ENCODE measurements at places on chromosomes 12 and 14. TPM values are rescaled to one million over a fixed set of nuclear protein-coding genes. Genes with fewer than 3 reads are reported as not detected.

DNA sequence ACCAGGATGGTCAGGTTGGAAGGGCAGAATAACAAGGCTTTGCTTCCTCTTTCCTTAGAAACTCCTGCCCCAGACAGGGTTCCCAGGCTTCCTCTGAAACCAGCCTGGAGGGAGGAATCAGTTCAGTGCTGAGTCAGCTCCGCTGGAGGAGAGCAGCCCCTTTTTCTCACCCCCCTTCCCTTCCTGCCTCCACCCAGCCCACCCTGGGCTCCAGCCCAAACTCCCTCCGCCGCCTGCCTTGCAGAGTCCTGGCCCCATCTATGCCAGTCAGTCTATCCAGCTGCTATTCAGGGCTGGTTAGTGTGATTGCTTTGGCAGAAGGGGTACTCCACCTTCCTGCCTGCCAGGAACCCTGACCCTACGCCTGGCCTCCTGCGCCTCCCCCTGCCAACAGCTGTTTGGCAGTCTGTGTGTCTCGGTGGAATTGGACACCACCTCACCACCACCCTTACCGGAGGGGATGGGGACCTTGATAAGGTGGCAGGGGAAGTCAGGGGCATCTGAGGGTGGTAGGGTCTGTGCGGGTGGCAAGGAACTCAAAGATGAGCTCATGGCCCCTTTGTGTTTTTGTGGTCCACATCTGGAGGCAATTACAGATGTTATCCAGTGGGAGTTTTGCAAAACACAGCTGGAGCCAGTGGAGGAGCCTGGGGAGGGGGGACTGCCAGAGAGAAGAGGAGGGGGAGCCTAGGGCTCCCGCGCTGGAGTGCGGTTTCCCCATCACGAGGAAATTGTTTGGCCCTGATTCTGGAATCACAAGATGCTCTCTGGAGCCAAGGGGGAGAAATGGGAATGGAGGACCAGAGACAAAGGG lies 12.2 kb downstream of the MMP14 start:
- peak overlapping the region; percentile 60 for H3K27ac ChIP-seq
- DNase-seq = no peak
- H3K27me3 ChIP-seq = no peaks in the 10 kb centered on the region
- peaks cover 25% of the 10 kb centered on the region for H3K4me1 ChIP-seq
- no peak overlapping the region for H3K4me3 ChIP-seq

- H3K4me3 ChIP-seq = no peak overlapping the region
- H3K4me1 ChIP-seq = peaks cover 11% of the 10 kb centered on the region
- peaks cover 6% of the 10 kb centered on the region for H3K36me3 ChIP-seq
- H3K27me3 ChIP-seq = no peaks in the 10 kb centered on the region
- no peak for DNase-seq
These were observed 43.9 kb upstream of the AMN1 start for GRCh38 chr12:31772685-31773222.

GRCh38 chr14:101939646-101940170 lies 24.7 kb upstream of the DYNC1H1 start:
- DNase-seq = no peak
- no peaks in the 10 kb centered on the region for H3K4me1 ChIP-seq
- H3K27me3 ChIP-seq = peaks cover 93% of the 10 kb centered on the region
- H3K36me3 ChIP-seq = no peaks in the 10 kb centered on the region
- H3K4me3 ChIP-seq = no peak overlapping the region

DNA sequence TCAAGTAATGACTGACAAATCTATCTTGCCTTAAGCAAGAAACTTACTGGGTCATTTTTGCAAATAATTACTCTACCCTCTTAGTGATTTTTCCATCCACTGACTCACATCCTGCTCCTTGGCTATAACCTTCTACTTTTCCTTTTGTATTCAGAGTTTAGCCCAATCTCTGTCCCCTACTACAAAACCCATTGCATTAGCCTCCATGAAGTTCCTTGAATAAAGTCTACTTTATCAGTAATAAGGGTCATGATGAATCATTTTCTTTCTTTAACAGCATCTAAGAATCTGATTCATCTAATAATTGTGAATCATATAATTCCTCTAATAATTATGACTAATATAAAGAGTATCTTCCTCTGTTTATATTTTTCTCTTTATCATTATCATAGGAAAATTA lies 132.6 kb downstream of the NTS start:
- no peaks in the 10 kb centered on the region for H3K27me3 ChIP-seq
- no peak overlapping the region for H3K27ac ChIP-seq
- no peaks in the 10 kb centered on the region for H3K36me3 ChIP-seq

DNA sequence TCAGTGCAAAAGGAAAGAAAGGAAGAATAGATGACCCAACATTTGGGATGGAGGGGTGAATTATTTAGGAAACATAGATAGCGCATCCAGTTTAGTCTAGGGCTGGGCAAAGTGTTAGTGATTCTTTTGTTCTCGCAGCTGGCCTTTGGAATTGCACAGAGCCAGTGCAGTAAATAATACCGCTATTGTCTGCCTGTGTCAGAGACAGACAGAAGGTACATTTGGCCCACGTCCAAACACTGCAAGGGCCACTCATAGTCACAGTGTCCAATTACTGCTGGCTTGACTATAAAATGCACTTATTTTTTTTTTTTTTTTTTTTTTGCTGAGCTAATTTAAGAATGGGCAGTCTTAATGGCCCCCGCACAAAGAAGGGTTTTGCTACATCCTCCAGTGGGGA lies 638.6 kb downstream of the BCL11B start:
- H3K36me3 ChIP-seq = no peaks in the 10 kb centered on the region
- no peaks in the 10 kb centered on the region for H3K27me3 ChIP-seq
- H3K4me1 ChIP-seq = no peaks in the 10 kb centered on the region
- no peak for DNase-seq
- H3K4me3 ChIP-seq = no peak overlapping the region

DNA sequence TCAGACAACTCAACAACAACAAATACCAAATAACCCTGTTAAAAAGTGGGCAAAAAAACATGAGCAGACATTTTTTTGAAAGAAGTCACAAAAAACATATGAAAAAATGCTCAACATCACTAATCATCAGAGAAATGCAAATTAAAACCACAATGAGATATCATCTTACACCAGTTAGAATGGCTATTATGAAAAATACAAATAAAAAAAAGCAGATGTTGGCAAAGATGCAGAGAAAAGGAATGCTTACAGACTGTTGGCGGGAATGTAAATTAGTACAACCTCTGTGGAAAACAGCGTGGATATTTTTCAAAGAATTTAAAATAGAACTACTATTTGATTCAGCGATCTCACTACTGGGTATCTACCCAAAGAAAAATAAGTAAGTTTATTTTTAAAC lies 114.0 kb downstream of the SLC38A4 start:
- H3K4me1 ChIP-seq = no peaks in the 10 kb centered on the region
- H3K27me3 ChIP-seq = no peaks in the 10 kb centered on the region
- DNase-seq = no peak
- no peak overlapping the region for H3K4me3 ChIP-seq
- no peaks in the 10 kb centered on the region for H3K36me3 ChIP-seq

- peaks cover 5% of the 10 kb centered on the region for H3K36me3 ChIP-seq
- H3K4me3 ChIP-seq = peak overlapping the region; percentile 74
- H3K4me1 ChIP-seq = peaks cover 23% of the 10 kb centered on the region
- no peak overlapping the region for H3K27ac ChIP-seq
- H3K27me3 ChIP-seq = peaks cover 13% of the 10 kb centered on the region
- peak; percentile 71 for DNase-seq
These were observed 3.3 kb upstream of the POP5 start for GRCh38 chr12:120584343-120585149.

GRCh38 chr12:15525441-15525840 lies 203.1 kb downstream of the PTPRO start:
- no peak overlapping the region for H3K4me3 ChIP-seq

DNA sequence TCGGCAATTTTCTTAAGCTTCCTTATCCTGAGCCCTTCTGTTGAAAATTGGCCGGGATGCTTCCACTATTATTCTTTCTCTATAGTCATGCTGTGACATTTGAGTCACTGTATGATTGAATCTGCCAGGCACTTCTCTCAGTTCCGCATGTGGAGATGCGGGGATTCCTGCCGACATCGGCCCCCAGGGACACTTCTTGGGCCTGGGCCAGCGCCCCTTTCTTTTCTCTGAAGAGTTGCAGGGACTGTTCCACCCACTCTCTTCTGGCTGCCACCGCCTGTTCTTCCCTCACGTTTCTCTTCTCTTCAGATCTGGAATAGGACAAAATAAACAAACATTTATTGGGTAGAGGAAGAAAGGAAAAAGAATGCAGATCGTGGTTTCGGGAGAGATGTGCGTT lies 310.1 kb downstream of the ETNK1 start:
- peaks cover 10% of the 10 kb centered on the region for H3K4me1 ChIP-seq
- no peak overlapping the region for H3K4me3 ChIP-seq
- DNase-seq = peak; percentile 33
- no peaks in the 10 kb centered on the region for H3K36me3 ChIP-seq

- H3K4me1 ChIP-seq = peaks cover 10% of the 10 kb centered on the region
- H3K4me3 ChIP-seq = peak overlapping the region; percentile 91
- peaks cover 3% of the 10 kb centered on the region for H3K36me3 ChIP-seq
These were observed 446 bp upstream of the ZNF641 start for GRCh38 chr12:48351022-48351708.

- DNase-seq = no peak
- H3K36me3 ChIP-seq = no peaks in the 10 kb centered on the region
- H3K27me3 ChIP-seq = no peaks in the 10 kb centered on the region
- no peak overlapping the region for H3K27ac ChIP-seq
- H3K4me1 ChIP-seq = peaks cover 9% of the 10 kb centered on the region
- no peak overlapping the region for H3K4me3 ChIP-seq
These were observed 75.8 kb upstream of the COCH start for GRCh38 chr14:30798516-30798915.

- H3K36me3 ChIP-seq = peaks cover 19% of the 10 kb centered on the region
- no peak for DNase-seq
- peaks cover 10% of the 10 kb centered on the region for H3K4me1 ChIP-seq
- H3K27me3 ChIP-seq = peaks cover 14% of the 10 kb centered on the region
- H3K27ac ChIP-seq = no peak overlapping the region
These were observed 3.8 kb upstream of the SIVA1 start for GRCh38 chr14:104749111-104749649.

DNA sequence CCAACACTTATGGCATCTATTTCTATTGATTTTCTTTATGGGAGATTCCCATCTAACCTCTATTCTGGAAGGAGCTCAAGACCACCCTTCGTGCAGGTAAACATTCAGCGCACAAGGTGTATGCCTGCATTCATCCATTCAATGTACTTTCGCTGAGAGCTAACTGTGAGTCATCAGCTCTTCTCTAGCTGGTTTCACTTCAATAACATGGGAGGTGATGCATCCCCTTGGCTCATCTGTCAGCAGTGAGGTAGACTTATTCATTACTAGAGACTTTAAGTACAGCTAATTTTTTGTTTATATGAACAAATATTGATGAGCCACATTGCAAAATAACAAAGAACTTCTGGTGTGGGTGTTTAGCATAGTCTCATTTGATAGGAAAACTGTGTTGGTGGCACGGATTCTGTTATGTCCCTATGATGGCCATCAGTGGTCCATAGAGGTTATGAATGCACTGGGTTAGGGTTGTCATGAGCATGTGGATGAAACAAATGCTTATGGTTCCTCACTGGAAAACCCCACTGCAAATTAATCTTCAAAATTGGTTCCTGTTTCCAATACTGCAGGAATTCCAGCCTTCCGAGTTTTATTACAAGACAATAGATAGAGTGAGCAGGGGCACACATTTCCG lies 1151.0 kb downstream of the BCL11B start:
- H3K27me3 ChIP-seq = no peaks in the 10 kb centered on the region
- no peak for DNase-seq
- H3K36me3 ChIP-seq = no peaks in the 10 kb centered on the region
- H3K4me1 ChIP-seq = no peaks in the 10 kb centered on the region

GRCh38 chr12:26122681-26123481 lies 2.0 kb downstream of the BHLHE41 start:
- no peaks in the 10 kb centered on the region for H3K36me3 ChIP-seq
- peak; percentile 57 for DNase-seq
- H3K4me1 ChIP-seq = peaks cover 63% of the 10 kb centered on the region
- H3K27me3 ChIP-seq = peaks cover 76% of the 10 kb centered on the region
- H3K4me3 ChIP-seq = peak overlapping the region; percentile 90

DNA sequence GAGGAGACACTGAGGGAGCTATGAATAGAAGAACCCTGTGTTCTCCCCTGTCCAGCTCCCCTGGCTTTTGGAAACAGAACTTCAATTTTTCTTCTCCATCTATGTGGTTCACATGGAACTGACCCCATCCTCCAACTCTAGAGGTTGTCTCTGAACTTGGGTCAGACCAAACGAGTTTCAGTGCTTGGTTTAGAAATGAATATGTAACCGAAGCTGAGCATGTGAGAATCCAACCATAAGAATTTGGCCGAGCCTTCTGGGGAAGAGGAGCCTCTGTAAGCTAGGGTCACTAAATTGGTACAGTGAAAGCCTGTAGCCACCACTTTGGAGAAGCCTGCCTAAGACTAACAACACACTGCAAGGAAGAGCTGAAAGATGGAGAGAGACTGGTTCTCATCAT lies 464.4 kb downstream of the ZFP36L1 start:
- H3K36me3 ChIP-seq = no peaks in the 10 kb centered on the region
- no peak overlapping the region for H3K27ac ChIP-seq
- H3K4me1 ChIP-seq = peaks cover 20% of the 10 kb centered on the region

GRCh38 chr12:88408823-88409222 lies 171.4 kb downstream of the KITLG start:
- H3K36me3 ChIP-seq = no peaks in the 10 kb centered on the region
- no peaks in the 10 kb centered on the region for H3K27me3 ChIP-seq
- peaks cover 18% of the 10 kb centered on the region for H3K4me1 ChIP-seq

DNA sequence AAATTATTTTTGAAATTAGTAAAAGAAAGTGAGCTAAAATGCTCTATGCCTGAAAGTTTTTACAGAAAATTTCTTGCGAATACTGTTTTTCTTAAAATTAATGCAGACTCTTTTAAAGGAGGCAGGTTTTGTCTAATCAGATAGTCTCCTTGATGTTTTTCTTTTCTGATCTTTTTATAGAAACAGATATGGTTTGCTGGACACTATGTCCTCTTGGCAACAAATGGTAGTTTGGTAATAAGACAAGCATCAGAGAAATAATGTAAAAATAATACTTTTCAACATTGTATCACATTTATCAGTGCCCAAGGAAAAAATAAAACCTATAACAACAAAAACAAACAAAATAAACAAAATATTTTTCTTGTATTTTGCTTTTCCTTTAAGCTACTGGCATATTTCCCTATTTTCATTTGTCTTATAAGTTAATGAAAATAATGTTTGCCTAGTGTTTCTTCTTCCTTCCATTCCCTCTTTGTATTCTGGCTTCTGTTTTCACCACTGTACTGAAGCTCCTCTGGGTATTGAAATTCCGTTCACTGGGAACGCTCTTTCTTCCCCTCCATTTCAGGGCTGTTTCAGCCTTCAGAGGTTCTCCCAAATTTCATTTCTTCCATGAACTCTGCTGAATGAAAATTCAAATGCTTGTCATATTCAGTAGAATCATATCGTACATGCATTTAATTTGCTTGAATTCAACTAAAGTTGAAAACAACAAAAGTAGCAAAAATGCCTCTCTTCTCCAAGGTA lies 115.3 kb downstream of the TRMT5 start:
- H3K36me3 ChIP-seq = no peaks in the 10 kb centered on the region
- peak overlapping the region; percentile 76 for H3K27ac ChIP-seq
- H3K4me3 ChIP-seq = no peak overlapping the region
- peaks cover 6% of the 10 kb centered on the region for H3K4me1 ChIP-seq

Gene SETD3
- total RNA-seq = 53.1 TPM

Gene DNAI7
- total RNA-seq = not detected

Gene PTCSC3
- total RNA-seq = not detected

Gene NKX2-1
- total RNA-seq = not detected

Gene INHBE
- 5.0 TPM for total RNA-seq

Gene STYK1
- 1.9 TPM for total RNA-seq
